ENCODE measurements at places on chromosomes 5 and 9.

DNA sequence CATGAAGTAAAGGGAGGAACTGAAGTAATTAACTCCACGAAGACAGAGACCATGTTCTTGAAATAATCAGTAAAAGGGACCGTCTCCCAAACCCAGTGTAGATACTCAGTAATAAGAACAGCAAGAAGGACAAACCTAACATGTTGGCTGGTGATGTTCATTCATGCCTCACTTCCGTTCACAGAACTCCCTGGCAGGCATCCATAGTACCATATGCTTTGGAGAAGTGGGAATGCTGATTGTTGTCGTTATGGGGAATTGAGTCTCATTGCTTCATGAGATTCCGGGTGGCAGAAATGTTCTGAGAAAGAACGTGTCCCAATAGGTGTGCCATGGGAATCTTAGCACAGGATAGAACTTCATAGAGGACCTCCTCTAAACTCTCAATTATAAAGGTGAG, 452.3 kb downstream of the ZSWIM6 start:
- no peak for DNase-seq

DNA sequence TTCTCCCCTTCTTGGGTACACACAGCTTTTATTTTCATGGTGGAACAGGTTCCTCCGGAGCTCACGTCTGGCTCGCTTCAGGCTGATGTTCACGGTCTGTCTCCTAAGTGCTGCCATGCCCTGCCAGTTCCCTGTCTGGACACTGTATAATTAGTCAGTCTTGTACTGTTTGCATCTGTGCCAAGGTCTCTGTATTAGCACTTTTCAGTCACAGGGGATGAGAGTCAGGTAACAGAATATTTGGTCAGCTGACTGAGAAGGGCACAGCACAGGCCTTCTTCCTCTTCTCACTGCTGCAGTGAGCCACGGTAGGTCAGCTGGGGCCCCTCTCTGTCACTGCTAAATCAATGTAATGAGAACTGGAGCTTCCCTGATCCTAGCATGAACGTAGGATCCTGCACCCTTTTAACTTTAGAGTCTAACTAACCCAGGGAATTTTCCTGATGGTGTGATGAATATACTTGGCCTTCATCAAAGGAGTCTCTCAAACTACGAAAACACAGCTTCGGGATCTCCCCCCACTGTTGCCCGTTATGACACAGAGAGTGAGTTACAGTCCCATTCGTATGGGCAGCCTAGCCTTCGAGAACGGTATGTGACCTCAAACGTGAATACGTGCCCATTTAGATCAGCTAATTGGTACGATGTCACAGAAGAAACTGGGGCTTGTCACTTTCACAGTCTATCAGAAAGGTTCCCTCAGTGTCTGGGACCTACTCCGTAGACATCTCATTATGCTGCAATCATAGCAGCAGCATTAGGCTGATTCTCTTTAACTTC, 354.1 kb upstream of the RFX3 start:
- DNase-seq: no peak

DNA sequence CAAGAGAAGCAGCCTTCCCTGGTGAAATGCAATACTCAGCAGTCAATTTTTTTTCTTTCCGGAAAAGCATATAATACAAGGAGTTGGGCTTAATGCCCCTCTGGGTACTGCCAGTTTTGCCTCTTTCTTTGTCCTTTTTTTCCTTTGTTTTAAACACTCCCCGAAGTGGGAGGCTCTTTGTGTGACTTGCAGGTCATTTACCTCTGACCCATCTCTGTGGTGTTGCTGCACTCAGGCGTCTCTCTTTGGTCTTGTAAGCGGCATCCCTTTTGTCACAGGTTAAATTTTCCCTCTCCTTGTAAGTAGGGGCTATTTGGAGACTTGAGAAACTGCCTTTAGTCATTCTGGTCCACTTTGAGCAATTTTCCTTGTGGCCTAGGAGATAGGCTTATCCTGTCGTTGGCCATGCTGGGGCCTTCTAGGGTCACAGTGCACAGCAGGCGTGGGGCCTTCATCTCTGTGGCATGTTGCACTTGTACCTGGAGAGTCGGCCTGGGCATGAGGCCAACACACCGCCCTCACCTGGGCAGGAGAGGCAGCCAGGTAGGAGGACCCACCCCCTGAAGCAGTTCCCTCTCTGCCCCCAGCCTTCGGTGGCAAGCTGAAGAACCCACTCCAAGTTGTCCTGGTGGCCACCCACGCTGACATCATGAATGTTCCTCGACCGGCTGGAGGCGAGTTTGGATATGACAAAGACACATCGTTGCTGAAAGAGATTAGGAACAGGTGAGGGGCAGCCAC, 27.7 kb upstream of the CTSL start:
- DNase-seq: no peak

DNA sequence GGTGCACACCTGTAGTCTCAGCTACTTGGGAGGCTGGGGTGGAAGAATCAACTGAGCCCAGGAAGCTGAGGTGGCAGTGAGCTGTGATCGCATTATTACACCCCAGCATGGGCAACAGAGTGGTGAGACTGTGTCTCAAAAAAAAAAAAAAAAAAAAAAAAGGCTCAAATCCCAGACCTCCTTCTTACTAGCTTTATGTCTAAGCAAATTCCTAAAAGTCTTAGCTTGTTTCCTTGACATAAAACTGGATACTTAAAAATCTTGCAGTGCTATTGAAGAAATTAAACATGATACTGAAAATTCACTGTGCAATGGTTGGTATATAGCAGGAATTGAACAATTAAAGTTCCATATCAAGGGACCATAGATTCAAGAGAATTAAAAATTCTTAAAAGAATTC, 45.0 kb downstream of the PCDHGC5 start:
- DNase-seq: no peak

DNA sequence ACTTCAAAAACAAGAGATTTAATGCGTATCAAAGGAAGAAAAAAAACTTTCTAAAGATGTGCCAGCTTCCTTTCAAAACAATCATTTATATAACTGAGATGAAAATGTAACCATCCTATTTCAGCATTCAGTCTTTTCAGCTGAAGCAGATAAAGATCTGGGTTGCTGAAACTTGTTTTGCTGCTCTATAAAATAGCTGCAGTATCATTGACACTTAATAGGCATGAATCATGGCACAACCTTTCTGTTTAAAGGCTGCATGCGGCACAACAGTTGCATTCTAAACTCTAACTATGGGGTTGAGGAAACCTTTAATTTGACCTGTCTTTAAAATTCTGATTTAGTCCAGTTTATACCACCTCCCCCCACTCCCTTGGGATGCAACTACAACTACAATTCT, 196.7 kb downstream of the MPDZ start:
- no peak for DNase-seq

GRCh38 chr5:118968925-118969375, 19.4 kb downstream of the DTWD2 start:
- DNase-seq: no peak

DNA sequence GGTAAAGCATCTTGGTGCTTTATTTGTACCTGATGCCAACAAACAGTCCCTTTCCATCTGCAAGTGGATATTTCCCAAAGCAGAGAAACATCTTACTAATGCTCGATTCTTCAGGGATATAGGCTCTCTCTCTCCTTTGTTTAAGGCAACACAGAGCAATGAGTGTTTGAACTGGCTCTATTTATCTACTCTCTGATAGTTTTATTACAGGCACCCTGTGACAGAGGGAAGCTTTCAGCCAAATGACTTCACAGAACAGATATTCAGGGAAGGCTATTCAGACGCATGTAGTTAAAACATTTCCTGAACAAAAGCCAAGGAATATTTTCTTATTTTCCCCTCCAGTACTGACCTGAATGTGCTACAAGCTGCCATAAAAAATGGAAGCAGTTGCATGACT, 141.8 kb downstream of the YIPF5 start:
- DNase-seq: peak; percentile 86

DNA sequence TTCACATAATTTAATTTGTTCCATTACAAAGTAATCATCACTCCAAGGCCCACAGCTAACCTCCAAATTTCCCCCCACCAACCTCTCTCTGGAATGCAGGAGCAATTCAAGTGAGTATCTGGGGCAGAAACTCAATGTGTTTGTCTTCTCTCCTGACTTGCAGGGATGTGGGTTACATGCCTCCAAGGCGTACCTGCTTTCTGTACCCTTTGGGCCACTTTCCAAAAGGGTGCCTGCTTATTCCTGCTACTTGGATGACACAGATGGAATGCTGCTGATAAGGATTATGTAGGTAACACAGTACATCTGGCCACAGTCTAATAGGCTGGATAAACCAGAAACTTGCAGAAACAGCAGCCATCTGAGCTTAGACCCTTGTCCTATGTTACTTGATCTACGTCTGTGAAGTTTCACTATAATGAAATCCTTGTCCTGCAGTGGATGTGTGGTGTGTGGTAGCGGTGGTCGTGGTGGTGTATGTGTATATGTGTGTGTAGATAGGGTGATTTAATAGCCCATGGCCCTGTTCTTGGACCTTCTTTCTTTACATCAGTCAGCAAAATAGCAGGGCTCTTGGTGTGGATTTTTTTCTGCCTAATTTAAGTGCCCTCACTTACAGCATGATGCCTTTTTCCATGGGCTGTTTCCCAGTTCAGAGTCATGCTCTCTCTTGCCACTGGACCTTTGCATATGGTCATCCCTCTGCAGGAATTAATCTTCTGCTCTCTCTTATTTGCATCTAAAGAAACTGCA, 175.9 kb downstream of the ZDHHC21 start:
- no peak for DNase-seq

DNA sequence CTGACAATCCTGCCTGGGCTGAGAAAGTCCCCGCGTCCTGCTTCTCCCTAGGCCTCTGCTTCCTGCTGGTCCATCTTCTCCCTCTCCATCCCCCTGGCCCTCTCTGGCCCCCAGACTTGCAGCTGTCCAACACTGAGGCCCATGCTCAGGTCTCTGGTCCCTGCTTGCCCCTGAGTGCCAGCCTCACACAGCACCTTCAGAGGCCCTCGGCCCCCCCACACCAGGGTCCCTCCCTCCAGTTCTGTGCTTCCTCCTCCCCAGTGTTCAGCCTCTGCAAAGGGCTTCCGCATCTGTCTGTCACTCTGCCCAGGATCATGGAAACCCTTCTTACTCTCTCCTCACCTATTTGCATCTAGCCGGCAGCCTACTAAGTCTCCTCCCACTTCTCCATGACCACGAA, 62.4 kb upstream of the CTSL start:
- no peak for DNase-seq

DNA sequence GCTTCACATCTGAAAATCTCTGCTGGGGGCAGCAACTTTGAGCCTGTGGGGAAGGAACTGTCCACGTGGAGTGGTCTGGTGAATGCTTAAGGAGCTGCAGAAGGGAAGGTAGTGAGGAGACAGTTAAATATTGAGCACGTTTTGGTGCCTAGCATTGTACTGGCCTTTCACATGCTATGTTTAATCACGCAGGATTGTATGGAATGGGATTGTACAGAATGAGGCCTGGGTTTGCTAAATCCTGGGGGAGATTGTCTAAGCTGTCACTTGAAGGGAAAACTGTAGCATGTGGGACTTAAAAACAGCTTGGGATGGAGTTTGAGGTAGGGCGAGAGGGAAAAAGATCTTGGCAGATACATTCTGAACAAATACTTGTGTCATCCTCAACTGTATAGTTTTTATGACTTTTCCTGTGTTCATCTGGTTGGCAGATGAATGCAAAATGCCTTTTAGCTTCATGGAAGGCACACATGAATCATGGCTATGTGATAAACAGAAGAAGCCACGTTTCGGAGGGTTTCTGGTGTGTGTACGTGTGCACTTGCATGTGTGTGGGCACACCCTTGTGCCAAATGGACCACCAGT, 106.6 kb downstream of the TMC1 start:
- peak; percentile 21 for DNase-seq

DNA sequence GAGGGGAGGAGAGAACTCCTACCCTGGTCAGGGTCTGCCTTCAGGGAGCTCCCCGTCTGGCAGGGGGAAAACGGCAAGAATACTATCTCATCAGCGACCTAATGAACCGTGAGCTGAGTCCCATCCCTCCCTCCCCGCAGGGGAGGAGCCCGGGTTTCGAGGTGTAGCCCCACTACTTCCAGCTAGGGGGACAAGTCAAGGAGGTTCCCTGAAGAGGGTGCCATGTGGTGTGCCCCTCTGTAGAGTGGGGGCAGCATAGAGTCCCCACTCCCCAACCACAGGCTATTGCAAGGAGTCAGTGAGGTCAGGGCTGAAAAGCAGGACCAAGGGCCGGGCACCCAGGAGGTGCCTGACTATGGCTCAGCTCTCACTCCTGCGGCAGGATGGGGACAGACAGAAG, 50.9 kb upstream of the RXRA start:
- no peak for DNase-seq

DNA sequence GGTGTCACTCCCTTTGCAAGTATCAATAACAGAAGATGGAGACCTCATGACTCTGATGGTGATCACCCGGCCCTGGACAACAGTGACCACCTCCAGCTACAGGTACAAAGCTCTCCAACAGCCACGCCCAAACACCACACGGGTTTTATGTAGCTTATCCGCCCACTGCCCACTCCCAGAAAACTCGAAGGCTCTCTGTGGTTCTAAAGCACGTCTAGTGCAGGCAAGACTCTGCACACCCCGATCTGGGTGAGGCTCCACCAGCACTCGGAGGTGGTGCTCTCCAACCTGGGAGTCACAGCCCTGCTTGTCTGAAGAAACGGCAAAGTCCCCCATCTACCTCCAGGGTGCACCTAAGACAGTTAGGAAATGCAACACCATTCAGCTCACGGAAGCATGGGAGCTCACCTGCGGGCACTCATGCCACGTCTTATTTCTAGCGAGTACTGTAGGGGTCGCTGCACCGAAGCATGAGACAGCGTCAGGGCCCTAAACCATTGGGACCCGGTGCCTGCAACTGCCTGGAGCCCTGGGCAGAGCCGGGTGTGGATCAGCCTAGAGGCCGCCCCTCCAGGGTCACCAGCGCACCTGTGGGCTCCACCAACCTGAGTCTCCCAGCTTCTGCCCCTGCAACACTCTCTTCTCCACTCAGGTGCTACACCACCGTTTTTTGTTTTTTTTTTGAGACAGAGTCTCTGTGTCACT, 58.1 kb upstream of the ZNF354A start:
- DNase-seq: no peak

DNA sequence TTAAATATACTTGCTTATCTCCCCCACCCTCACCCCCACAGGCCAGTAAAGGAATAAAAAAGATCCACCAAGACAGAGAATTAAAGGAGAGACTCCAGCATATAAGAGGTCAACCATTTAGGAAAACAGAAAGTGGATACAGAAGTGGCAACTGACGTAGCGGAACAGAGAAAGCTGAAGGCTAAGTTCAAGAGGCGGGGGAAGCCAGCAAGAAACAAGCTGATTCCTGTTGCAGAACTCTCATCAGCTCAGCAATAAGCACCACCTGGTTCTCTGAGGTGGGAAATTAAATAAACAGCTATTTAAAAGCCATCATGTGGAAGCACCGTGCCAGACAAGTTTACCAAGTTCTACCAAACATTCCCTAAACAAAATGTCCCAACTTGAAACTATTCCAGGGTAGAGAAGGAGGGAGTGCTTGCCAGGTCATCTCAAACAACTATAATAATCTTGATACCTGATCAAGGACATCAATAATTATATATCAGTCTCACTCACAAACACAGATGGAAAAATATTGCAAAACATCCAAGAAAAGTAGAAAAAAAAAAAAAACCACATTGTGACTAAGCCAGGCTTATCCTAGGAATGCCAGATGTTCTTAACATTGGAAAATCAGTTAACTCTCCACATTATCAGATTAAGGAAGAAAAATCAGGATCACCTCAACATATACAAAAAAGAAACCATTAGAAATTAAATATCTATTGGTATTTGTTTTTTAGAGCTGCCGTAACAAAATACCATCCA, 7.3 kb upstream of the ARL15 start:
- DNase-seq: peak; percentile 49

GRCh38 chr9:125558453-125559092, 148.4 kb downstream of the MAPKAP1 start:
- peak; percentile 58 for DNase-seq

GRCh38 chr9:16262477-16263261, 607.8 kb downstream of the BNC2 start:
- no peak for DNase-seq
